ENCODE measurements at places on chromosomes 3 and 15. TPM values are rescaled to one million over a fixed set of nuclear protein-coding genes. Genes with fewer than 3 reads are reported as not detected.

- no peak for DNase-seq
- H3K36me3 ChIP-seq = no peaks in the 10 kb centered on the region
- no peaks in the 10 kb centered on the region for H3K27me3 ChIP-seq
- no peaks in the 10 kb centered on the region for H3K4me1 ChIP-seq
- no peak overlapping the region for H3K4me3 ChIP-seq
- H3K27ac ChIP-seq = no peak overlapping the region
These were observed 47.1 kb downstream of the POC1A start for GRCh38 chr3:52106951-52107611.

DNA sequence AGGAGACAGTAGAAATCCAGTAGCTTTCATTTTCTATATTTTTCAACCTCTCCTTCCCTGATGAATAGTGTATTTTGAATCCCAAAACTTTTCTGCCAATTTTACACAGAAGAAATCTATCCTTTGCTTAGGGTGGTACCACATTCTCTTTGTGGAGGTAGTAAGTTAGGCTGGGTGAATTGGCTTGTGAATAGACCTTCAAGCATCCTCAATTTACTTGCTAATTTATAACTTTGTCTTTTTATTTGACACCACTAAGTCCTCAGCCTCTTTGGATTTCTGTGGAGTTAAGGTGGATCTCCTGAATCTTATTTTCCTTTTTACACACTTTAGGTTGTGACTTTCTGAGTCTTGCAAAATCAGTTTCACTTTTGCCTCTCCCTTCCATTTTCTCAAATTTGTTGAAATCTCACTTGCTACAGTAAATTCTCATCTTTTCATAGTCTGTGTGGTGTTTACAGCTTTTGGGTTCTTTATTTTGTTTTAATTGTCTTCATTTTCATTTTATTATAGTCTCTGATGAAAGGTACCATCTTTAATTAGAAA lies 5.7 kb upstream of the PLSCR1 start:
- H3K27ac ChIP-seq = no peak overlapping the region
- H3K4me1 ChIP-seq = no peaks in the 10 kb centered on the region
- no peaks in the 10 kb centered on the region for H3K27me3 ChIP-seq
- no peak for DNase-seq
- no peaks in the 10 kb centered on the region for H3K36me3 ChIP-seq

Gene AADAC
- not detected for total RNA-seq

Gene RBP2
- 1.4 TPM for total RNA-seq

All from colonic mucosa (tissue), 4 donors.